ENCODE measurements at places on chromosomes 3 and 15.

- DNase-seq: no peak
Measured at GRCh38 chr15:75786575-75786947, 56.7 kb upstream of the UBE2Q2 start.

- DNase-seq: no peak
Measured at GRCh38 chr3:56406826-56407515, 61.3 kb downstream of the ERC2 start.

DNA sequence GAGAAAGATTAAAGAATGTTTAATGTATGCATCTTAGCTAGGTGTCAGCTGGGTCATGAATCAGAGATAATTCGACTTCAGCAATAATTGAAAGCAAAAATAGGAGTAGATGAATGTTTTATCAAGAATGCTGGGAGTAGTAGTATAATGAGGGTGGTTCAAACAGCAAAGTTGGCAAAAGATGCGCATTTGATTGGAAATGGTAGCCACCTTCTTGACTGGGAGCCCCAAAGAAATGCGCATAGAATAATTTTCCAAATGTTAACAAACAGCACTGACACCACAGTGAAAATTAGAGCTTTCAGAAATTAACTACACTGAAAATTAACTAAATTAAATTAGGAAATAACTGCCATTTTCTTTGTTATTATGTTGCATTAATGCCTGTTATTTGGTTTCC lies 195.8 kb downstream of the TUSC7 start:
- no peak for DNase-seq

GRCh38 chr3:8733332-8734094 lies at the start of gene CAV3:
TSS of gene CAV3 (plus strand) at chr3:8733802. CDS start at chr3:8733877, 75 bp downstream.
- no peak for DNase-seq

DNA sequence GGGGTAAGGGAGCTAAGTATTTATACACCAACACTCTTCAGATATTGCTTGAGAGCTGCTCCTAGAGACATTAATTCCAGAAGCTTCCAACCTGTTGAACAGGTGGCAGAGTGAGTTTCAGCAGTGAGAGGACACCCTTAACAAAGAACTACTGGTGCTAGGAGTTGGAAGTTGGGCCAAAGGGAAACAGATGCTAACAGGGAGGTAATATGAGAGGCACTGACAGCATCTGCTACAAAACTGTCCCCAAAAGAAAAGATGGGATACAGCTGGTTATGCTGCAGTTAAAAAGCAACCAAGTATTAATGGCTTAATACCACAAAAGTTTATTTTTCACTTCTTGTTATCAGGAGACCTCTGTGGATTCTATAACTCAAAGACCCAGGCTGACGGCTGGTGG lies 104.5 kb upstream of the SATB1 start:
- no peak for DNase-seq

Data from sciatic nerve (tissue), 2 donors.